ENCODE measurements at places on chromosomes 11 and 22.

- DNase-seq = peak; percentile 69
Observed at GRCh38 chr22:45946805-45947600, 30.0 kb downstream of the WNT7B start.

- DNase-seq = no peak
Observed at GRCh38 chr11:46728659-46729040, 9.6 kb downstream of the F2 start.

- DNase-seq = no peak
Observed at GRCh38 chr22:20204311-20204710, 53.5 kb upstream of the CCDC188 start.

DNA sequence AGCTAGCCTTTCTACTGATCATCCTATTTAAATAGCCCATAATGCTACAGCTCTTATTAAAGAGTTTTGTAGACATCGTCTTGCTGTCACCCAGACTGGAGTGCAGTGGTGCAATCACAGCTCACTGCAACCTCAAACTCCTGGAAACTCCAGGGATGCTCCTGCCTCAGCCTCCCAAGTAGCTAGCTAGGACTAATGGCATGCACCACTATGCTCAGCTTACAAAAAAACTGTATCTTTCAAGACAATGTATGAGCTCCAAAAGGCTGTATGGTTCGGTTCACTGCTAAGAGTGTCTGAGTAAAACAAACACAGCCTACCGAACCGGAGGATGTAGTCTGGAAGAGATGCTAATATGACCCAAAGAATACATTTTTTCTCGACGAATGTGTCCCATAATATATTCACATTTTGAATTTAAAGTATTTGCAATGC lies 2.6 kb downstream of the TAF1D start:
- no peak for DNase-seq

DNA sequence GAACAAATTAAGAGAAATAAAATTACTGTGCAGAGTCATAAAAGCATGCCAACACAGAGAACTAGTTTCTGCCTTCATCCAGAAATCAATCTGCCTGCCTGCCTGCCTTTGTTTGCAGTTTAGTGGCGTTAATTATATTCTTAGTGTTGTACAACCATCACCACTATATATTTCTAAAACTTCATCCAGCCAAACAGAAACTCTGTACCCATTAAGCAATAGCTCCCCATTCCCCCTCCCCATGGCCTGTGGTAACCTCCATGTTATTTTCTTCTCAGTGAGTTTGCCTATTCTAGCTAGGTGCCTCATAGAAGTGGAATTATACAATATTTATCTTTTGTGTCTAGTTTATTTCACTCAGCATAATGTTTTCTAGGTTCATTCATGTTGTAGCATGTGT lies 183.2 kb upstream of the TBCEL start:
- no peak for DNase-seq

DNA sequence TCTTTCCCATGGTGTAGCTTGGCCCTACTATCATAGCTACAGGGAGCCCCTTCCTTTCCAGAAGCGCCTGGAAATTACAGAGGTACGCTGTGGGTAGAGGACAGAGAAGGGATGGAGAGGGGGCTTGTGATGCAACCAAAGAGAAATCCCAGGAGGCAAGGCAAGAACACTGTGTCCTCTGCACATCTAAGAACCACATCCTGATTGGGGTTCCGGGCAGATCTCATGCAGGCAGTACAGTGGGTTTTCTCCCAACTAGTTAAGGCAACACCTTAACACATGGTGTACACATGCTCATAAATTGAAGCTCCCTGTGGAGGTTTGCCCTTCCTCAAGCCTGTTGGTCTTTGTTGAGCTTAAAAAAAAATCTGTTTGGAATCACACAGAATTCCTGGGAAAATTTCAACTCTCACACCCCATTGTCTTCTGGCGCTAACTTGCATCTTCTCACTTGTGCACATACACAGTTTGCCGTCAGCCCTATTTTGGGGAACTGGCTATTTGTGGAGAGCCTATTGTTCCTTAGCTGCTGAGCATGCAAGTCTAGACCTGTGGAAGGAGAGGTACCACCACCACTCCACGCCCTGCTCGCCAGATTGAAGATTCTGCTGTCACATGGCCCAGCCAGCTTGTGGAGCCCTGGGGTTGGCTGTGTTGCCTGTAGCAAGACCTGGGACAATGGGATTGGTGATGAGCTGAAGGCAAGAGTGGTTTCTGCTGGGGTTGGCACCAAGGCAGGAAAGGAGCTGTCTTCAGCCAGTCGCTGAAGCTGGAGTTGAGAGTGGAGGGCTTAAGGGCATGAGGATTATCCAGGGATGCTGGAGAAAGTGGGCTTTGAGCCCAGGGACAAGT lies 52.4 kb downstream of the ALX4 start:
- no peak for DNase-seq

DNA sequence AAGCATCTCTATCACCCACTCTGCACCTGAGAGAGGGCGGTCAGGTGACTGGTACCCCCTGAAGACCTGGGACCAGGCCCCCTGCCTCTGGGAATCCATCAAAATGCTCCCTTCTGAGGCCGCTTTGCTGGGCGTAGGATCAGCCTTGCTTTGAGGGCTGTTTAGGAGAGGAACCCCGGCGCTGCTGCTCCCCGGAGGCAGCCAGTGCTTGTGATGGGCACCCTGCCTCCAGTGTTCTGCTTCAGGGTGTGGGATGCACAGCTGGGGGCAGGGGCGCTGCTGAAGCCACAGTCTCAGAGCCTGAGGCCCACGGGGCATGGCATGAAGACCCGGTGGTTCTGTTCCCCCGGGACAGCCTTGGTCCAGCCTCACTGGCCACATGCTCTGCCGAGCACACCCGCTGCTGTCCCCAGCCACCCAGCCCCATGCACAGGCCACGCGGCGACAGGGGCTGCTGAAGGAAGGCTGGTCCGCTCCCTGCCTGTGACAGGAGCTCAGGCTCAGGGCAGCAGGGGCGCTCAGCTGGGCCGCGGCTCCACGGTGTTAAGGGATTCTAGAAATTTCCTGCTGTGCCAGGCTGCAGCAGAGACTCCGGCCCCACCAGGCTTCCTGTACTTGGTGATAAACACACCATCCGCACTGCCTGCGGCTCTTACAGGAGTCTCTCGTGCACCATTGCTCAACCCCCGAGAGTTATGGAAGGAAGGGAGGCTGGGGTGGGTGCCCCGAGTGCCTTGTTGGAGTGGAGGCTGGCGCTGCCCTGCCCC lies 91.0 kb downstream of the KCNQ1 start:
- no peak for DNase-seq

DNA sequence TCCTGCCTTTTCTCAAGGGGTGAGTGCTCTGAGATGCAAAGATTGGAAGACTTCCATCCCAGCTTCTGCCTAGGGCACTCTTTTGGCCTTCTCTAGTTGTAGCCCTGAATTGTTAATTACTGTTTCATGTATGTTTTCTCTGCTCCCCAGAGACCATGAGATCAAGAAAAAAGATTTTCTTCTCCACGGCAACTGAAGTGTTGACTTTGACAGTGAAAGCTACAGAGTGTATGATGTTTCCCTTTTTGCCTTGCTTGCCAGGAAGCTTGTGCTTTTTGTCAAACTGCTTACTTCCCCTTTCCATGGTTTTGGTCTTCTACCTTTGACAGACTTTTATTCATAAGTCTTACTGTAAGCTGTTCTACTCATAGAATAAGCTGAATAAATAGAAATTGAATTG lies 23.3 kb upstream of the EIF3D start:
- DNase-seq = no peak

DNA sequence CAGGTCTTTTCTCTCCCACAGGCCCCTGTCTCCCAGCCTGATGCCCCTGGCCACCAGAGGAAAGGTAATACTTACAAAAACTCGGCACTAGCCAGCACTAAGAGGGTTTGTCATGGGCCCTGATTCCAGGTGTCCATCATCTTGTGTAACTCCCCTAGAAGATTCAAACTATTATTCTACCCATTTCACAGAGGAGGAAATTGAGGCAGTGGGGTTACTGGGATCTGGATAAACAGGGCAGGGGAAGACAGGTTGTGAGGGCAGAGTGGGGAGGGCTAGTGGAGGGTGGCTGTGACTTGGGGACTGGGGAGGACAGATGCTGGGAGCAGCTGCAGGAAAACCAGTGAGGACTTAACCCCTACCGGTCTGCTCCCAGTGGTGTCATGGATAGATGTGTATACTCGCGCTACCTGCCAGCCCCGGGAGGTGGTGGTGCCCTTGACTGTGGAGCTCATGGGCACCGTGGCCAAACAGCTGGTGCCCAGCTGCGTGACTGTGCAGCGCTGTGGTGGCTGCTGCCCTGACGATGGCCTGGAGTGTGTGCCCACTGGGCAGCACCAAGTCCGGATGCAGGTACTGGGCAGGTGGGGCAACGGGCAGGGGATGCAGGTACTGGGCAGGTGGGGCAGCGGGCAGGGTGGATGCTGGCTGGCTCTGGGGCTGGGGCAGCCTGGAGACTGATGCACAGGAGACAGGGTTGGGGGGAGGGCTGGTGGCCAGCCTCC lies 1.2 kb downstream of the VEGFB start:
- DNase-seq = no peak

DNA sequence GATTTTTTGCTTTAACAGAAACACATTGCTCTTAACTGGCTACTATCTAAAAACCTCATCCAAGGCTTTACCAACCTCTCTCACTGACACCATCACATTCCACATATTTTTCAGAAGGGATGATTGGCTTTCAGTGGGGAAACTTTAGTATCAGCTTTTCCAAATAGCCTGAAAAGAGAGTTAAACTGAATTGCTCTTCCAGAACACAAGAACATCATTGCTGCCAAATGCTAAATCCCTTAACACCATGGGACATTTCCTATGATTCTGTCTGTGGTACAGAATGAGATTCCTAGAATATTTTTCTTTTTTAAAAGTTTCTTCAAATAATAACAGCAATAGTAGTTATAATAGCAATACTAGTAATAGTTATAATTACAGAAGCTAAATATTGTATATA lies 45.4 kb downstream of the SOX6 start:
- DNase-seq = no peak
